Adrenal gland (tissue), 19 donors: ENCODE measurements at places on chromosomes 7 and 10. TPM values are rescaled to one million over a fixed set of nuclear protein-coding genes. Genes with fewer than 3 reads are reported as not detected.
A peak's percentile ranks its signal among the peaks of the same experiment; 100 is the strongest.

DNA sequence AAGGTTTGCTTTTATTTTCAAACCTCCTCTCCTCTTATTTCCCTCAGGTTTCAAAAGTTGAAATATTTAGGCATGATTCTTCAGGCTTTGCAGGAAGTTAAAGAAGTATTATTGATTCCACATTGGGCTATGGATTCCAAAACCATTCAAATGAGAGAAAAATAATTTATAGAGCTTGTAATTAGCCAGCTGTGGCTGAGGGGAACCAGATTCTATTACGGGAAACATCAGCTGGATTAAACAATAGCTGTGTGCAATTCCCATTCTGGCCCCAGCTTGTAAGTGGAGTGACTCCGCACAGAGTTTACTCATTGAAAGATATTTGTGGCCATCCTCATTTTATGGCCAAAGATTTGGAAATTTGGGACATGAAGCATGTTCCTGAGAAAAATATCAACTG is 77.0 kb upstream of the PHYHIPL start:
- H3K4me3 ChIP-seq = no peak overlapping the region
- H3K27ac ChIP-seq = no peak overlapping the region
- H3K27me3 ChIP-seq = no peaks in the 10 kb centered on the region

DNA sequence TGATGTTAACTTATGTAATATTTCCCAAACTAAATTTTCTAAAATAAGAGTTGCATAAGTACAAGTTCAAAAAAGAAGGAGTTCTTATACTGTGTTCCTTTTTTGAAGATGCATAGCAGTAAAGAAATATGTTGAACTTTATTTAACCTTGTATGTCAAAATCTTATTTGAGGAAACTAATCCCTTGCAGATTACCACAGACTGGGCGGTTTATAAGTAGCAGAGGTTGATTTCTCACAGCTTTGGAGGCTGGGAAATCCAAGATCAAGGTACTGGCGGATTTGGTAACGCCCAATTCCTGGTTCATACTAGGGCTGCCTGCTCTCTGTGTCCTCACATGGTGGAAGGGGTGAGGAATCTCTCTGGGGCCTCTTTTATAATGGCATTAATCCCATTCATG is 68.5 kb downstream of the GNAT3 start:
- H3K36me3 ChIP-seq = no peaks in the 10 kb centered on the region
- no peak overlapping the region for H3K27ac ChIP-seq
- H3K27me3 ChIP-seq = no peaks in the 10 kb centered on the region
- DNase-seq = no peak
- H3K4me1 ChIP-seq = peaks cover 11% of the 10 kb centered on the region

DNA sequence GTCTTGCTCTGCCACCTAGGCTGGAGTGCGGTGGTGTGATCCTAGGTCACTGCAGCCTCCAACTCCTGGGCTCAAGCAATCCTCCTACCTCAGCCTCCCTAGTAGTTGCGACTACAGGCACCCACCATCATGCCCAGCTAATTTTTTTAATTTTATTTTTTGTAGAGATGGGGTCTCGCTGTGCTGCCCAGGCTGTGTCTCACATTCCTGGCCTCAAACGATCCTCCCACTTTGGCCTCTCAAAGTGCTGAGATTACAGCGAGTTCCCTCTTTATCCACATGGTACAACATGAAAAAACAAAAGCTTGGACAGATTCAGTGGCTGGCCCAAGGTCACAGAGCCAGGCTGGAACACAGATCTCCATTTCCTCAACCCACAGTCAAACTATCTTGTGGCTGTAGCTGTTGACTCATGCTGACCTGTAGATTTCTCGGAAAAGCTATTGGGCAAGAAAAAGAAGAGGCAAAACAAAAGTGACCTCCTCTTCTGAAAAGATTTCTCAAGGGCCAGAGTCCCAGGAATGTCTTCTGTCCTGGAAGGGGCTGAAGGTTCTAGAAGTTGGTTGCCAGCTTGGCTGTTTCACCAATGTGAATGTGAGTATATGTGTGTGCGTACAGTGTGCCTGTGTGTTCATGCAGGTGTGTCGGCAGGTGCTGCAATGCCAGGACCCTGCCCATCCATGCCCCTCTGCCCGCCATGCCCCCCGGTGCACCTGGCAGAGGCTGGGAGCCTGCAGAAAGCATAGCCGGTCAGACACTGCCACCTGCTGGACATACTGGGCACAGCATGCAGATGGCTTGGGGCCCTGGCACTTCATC is 28.4 kb downstream of the TMEM130 start:
- no peaks in the 10 kb centered on the region for H3K36me3 ChIP-seq
- H3K4me1 ChIP-seq = peaks cover 3% of the 10 kb centered on the region
- peak; percentile 92 for DNase-seq
- H3K27ac ChIP-seq = peak overlapping the region; percentile 56

The LRIT1 gene
- polyA plus RNA-seq = not detected

- H3K36me3 ChIP-seq = no peaks in the 10 kb centered on the region
- no peaks in the 10 kb centered on the region for H3K4me1 ChIP-seq
- no peak overlapping the region for H3K27ac ChIP-seq
- no peak for DNase-seq
Measured at GRCh38 chr7:22400150-22400814, 43.3 kb upstream of the RAPGEF5 start.

DNA sequence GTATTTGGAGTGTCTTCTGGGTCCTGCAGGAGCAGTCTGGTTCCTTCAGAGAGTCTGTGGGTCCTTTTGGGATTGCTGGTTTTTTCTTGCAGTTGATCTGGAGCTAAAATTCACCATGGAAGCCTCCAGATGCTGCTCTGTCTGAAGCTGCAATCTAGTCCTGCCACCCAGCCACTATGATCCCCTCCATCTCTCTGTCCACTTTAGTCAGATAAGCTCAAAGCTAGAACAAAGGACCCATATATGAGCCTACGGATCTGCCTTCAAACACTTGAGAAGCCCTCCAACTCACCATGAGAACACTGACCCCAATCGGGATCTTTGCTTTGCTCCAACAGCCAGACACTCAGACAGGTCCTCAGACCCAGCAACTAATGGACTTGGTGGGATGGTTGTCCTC is 618 bp upstream of the TBXAS1 start:
- DNase-seq = no peak
- no peaks in the 10 kb centered on the region for H3K4me1 ChIP-seq
- H3K27me3 ChIP-seq = no peaks in the 10 kb centered on the region
- no peak overlapping the region for H3K27ac ChIP-seq
- no peak overlapping the region for H3K4me3 ChIP-seq
